ENCODE measurements at places on chromosomes 7 and 10.

DNA sequence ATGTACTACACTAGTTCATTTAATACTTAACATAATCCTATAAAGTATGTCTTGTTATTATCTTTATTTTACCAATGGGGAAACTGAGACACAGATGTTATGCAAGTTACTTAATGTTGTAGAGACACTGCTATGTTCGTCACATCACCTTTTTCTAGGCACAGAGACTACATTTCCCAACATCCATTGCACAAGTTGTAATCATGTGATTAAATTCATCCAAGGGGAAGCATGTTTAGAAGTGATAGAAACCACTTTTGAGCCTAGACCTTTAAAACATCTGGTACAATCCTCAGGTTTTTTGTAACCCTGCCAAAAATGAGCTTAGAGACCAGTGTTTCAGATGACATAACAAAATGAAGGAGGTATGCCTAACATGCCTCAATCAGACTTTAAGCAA is 386.8 kb upstream of the HPS1 start:
- H3K4me1 ChIP-seq = no peaks in the 10 kb centered on the region
- no peaks in the 10 kb centered on the region for H3K36me3 ChIP-seq
- no peaks in the 10 kb centered on the region for H3K27me3 ChIP-seq
- no peak overlapping the region for H3K4me3 ChIP-seq
- H3K27ac ChIP-seq = no peak overlapping the region
- no peak for DNase-seq

DNA sequence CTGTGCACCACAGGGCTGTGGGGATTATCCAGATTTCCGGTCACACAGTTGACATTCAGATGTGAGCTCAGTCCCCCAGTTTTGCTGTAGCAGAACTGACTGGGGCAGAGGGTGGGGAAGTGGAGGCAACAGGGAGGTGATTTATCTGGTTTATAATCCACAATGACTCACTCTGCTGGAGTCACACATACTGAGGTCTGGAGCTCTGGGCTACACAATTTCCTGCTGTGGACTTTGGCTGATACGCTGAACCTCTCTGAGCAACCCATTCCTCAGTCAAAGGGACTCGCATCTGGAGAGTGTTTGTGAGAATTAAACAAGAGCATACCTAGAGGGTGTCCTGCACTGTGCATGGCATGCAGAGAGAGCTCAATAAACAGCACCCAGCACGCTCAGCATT is 64.8 kb upstream of the PLPP4 start:
- H3K27me3 ChIP-seq = no peaks in the 10 kb centered on the region
- no peak overlapping the region for H3K4me3 ChIP-seq
- DNase-seq = no peak
- H3K27ac ChIP-seq = no peak overlapping the region

- no peak overlapping the region for H3K27ac ChIP-seq
- no peaks in the 10 kb centered on the region for H3K4me1 ChIP-seq
- H3K27me3 ChIP-seq = no peaks in the 10 kb centered on the region
- H3K36me3 ChIP-seq = peaks cover 83% of the 10 kb centered on the region
- H3K4me3 ChIP-seq = no peak overlapping the region
- DNase-seq = no peak
Measured at GRCh38 chr7:138565451-138566114, 105.5 kb downstream of the TRIM24 start.

DNA sequence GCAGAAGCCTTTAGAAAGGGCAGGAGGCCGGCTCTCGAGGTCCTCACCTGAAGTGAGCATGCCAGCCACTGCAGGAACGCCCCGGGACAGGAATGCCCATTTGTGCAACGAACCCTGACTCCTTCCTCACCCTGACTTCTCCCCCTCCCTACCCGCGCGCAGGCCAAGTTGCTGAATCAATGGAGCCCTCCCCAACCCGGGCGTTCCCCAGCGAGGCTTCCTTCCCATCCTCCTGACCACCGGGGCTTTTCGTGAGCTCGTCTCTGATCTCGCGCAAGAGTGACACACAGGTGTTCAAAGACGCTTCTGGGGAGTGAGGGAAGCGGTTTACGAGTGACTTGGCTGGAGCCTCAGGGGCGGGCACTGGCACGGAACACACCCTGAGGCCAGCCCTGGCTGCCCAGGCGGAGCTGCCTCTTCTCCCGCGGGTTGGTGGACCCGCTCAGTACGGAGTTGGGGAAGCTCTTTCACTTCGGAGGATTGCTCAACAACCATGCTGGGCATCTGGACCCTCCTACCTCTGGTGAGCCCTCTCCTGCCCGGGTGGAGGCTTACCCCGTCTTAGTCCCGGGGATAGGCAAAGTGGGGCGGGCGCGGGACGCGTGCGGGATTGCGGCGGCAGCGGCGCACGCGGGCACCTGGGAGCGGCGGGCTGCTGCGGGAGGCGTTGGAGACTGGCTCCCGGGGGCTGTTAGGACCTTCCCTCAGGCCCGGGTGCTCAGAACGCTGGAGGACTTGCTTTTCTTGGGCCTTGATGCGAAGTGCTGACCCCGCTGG is at the start of gene FAS:
Gene FAS, plus strand, starts transcription at position 415 of the 777 bp plus-strand sequence. Its CDS starts 79 bp downstream, at position 494.
- H3K27me3 ChIP-seq = no peaks in the 10 kb centered on the region
- H3K4me3 ChIP-seq = peak within 1 kb of the TSS; percentile 95
- H3K36me3 ChIP-seq = peaks cover 47% of the 10 kb centered on the region
- H3K27ac ChIP-seq = peak within 1 kb of the TSS; percentile 95
- H3K4me1 ChIP-seq = peaks cover 71% of the 10 kb centered on the region
- peak; percentile 88 for DNase-seq

DNA sequence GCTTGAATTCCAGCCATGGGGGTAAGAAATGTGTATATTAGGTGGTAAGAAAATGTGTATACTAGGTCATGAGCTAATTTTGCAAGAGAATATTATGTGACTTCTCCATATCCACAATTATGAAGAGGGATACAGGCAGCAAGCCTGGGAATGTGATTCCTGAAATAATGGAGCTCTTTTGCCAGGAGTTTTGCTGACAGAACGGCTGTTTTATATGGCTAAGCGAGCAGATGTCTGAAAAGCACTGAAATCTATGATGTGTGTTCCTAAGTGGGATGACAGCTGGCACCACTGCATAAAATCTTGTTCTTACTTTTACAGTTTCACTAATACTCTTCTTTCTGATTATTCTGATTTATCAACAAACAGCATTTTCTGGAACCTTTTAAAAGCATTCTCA is 386.0 kb upstream of the HPS1 start:
- no peak for DNase-seq
- no peaks in the 10 kb centered on the region for H3K27me3 ChIP-seq
- no peaks in the 10 kb centered on the region for H3K36me3 ChIP-seq
- H3K4me3 ChIP-seq = no peak overlapping the region

DNA sequence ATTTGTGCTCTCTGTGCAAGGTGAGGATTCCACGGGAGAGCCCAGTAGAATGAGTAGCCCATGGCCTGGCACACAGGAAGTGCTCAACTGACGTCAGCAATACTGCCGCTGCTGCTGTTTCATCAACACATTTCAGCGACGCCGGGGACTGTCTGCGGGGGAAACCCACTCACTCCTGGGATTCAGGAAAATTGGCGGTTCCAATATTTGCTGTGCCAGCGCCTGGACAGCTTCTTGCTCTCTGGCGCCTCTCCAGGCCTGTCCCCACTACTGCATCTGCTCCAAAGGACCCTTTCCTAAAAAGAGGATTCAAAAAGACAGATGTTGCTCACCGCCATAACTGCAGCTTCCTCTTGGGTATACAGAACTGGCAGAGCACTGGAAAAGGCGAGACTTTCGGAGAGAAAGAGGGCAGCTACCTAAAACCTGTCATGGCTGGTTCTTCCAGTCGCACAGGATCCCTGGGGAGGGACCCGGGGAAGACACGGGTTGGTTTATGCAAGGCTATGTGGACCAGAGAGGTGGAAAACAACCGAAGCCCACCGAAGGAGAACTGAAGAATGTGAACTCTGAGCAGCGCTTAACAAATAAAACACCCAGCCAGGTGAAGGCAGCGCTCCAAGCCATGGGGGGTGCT is 39.7 kb upstream of the ENO4 start:
- peaks cover 3% of the 10 kb centered on the region for H3K27me3 ChIP-seq
- H3K4me1 ChIP-seq = no peaks in the 10 kb centered on the region
- no peak for DNase-seq
- no peak overlapping the region for H3K4me3 ChIP-seq
- no peaks in the 10 kb centered on the region for H3K36me3 ChIP-seq

GRCh38 chr7:20892776-20893175 is 106.1 kb upstream of the SP8 start:
- H3K27ac ChIP-seq = no peak overlapping the region
- no peak overlapping the region for H3K4me3 ChIP-seq
- H3K4me1 ChIP-seq = no peaks in the 10 kb centered on the region
- no peaks in the 10 kb centered on the region for H3K36me3 ChIP-seq
- no peak for DNase-seq

- H3K27ac ChIP-seq = peak overlapping the region; percentile 75
- H3K27me3 ChIP-seq = no peaks in the 10 kb centered on the region
- peak overlapping the region; percentile 53 for H3K4me3 ChIP-seq
- H3K36me3 ChIP-seq = no peaks in the 10 kb centered on the region
Measured at GRCh38 chr10:31808258-31809218, 120.1 kb downstream of the ARHGAP12 start.

GRCh38 chr10:30456266-30456665 is 22.3 kb downstream of the MAP3K8 start:
- H3K27ac ChIP-seq = peak overlapping the region; percentile 89
- peaks cover 70% of the 10 kb centered on the region for H3K36me3 ChIP-seq
- peak overlapping the region; percentile 73 for H3K4me3 ChIP-seq
- H3K4me1 ChIP-seq = peaks cover 51% of the 10 kb centered on the region
- no peaks in the 10 kb centered on the region for H3K27me3 ChIP-seq

Data from activated CD8-positive, alpha-beta T cell treated with anti-CD3 and anti-CD28 coated beads, Interleukin-2, amount 10 ng/mL, durations not matched to agents 7 days and 5 days (primary cell).